ENCODE measurements at places on chromosomes 2 and 18. TPM values are rescaled to one million over a fixed set of nuclear protein-coding genes. Genes with fewer than 3 reads are reported as not detected.

- no peak for DNase-seq
- H3K27ac ChIP-seq: no peak overlapping the region
- no peaks in the 10 kb centered on the region for H3K36me3 ChIP-seq
- H3K4me3 ChIP-seq: no peak overlapping the region
Observed at GRCh38 chr2:10387033-10387432, 61.1 kb downstream of the ODC1 start.

GRCh38 chr2:20594957-20595356, 55.9 kb downstream of the HS1BP3 start:
- peaks cover 1% of the 10 kb centered on the region for H3K27me3 ChIP-seq
- no peaks in the 10 kb centered on the region for H3K36me3 ChIP-seq
- peak overlapping the region; percentile 94 for H3K27ac ChIP-seq
- DNase-seq: no peak
- H3K4me3 ChIP-seq: no peak overlapping the region

- H3K4me3 ChIP-seq: no peak overlapping the region
- H3K27me3 ChIP-seq: no peaks in the 10 kb centered on the region
- no peaks in the 10 kb centered on the region for H3K4me1 ChIP-seq
- no peaks in the 10 kb centered on the region for H3K36me3 ChIP-seq
- H3K27ac ChIP-seq: no peak overlapping the region
Observed at GRCh38 chr2:198004921-198005829, 200.8 kb downstream of the PLCL1 start.

DNA sequence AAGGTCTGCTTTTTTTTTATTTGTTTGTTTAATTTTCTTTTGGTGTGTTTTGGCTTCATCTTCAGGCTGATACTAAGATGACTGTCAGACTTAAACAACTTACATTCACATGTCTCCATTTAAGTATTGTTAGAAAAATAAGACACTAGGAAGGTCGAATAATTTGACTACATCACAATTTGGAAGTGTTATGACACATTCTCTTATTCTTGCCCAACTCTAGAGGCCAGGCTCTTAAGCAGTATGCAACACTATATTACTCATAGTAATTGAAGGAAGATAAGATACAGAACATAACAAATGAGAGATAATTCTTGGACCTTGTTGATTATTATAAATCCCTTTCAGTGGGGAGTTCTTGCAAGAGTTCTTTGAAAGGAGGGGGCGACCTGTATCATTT, 295.3 kb upstream of the COL3A1 start:
- H3K36me3 ChIP-seq: no peaks in the 10 kb centered on the region
- no peaks in the 10 kb centered on the region for H3K27me3 ChIP-seq
- peaks cover 43% of the 10 kb centered on the region for H3K4me1 ChIP-seq
- H3K4me3 ChIP-seq: no peak overlapping the region
- no peak overlapping the region for H3K27ac ChIP-seq

CRIM1 gene
- total RNA-seq: 804 TPM

CCDC85A gene
- 25.7 TPM for total RNA-seq

All from HFFc6 (cell line).